Nucleus accumbens (tissue), 56 donors: ENCODE measurements at places on chromosomes 7 and 10.

GRCh38 chr10:119625570-119626280 lies 25.5 kb upstream of the BAG3 start:
- DNase-seq, result no peak

DNA sequence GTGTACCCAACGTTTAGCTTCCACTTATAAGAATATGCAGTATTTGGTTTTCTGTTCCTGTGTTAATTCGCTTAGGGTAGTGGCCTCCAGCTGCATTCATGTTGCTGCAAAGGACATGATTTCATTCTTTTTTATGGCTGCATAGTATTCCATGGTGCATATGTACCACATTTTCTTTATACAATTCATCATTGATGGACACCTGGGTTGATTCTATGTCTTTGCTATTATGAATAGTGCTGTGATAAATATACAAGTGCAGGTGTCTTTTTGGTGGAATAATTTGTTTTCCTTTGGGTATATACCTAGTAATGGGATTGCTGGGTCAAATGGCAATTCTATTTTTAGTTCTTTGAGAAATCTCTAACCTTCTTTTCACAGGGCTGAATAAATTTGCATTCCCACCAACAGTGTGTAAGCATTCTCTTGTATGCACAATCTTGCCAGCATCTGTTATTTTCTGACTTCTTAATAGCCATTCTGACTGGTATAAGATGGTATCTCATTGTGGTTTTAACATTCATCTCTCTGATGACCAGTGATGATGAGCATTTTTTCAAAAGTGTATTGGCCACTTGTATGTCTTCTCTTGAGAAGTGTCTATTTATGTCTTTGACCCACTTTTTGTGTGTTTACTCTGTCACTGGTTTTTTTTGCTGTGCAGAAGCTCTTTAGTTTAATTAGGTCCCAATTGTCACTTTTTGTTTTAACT lies 72.5 kb upstream of the CC2D2B start:
- DNase-seq, result no peak

- DNase-seq, result no peak
Measured at GRCh38 chr10:127216274-127216673, 19.9 kb upstream of the INSYN2A start.

GRCh38 chr7:90402785-90403173 lies 482 bp upstream of the CLDN12 start:
- no peak for DNase-seq

DNA sequence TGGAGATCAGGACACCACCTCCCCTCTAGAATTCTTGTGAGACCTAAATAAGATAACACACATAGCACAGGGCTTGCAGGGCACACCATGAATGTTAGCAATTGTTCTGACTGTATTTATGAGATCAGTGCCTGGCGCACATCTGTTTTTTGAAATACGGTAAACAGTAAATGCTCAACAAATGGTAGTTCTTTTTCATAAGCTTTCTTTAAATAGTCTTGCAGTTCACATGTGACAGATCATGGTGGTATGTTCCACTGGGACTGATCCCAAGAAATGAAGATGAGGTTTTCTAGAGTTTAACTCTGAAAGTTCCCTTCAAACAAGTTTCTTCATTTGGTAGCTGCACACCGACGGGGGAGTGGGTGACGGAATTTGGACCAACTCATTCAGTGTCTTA lies 34.8 kb downstream of the CREB5 start:
- no peak for DNase-seq

DNA sequence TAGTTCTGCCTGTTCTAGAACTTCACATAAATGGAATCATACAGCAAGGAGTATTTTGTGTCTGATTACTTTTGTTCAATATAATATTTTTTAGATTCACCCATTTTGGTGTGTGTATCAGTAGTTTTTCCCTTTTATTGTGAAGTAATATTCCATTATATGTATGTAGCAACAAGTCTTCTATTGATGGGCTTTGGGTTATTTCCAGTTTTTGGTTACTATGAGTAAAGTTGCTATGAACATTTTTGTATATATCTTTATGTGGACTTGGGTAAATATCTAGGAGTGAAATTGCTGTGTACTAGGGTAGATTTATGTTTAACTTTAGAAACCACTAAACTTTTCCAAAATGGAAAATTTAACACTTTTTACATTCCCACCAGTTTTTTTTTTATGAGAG lies 35.7 kb downstream of the ADK start:
- no peak for DNase-seq

- peak; percentile 15 for DNase-seq
Measured at GRCh38 chr7:1664711-1665548, 5.1 kb upstream of the ELFN1 start.

- DNase-seq, result no peak
Measured at GRCh38 chr7:19747740-19748339, 25.6 kb downstream of the TMEM196 start.
